Stimulated activated CD8-positive, alpha-beta memory T cell treated with anti-CD3 and anti-CD28 coated beads, Interleukin-7, amount 100 ng/mL, for 1 hour (primary cell): ENCODE measurements at places on chromosomes 6 and 20.

GRCh38 chr6:96212066-96212465, 196.3 kb downstream of the FUT9 start:
- no peak for DNase-seq

DNA sequence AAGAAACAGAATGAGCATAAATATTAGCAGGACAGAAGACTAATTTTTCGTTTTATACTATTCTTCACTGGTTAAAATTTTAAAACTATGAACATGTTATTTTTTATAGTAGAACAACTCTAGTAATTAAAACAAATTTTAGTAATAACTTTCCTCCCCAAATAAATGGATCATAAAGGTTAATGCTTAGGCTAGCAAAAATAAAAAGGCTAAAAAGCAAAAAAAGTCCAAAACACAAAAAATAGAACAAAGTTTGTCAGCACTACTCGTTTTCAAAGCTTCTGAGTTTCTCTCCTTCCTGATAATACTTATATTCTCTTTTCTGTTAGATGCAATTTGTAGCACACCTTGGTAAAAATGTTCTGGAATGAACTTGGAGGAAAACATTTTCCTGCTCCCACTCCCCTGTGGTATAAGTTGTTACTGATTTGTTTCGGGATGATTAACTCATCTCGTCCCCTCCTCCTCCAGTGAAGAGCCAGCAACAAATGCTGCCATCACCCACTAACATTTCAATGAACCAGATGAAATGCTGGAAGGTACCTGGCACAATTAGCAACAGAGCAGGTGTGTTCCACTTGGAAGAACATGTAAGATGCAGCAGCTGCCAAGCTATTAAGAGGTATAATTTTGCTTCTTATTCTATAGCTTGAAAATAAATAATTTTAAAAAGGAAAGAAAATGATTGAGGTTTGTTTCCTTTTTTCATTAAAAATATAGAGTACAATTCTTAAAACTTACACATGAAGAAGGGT, 130.5 kb downstream of the MYB start:
- no peak for DNase-seq

DNA sequence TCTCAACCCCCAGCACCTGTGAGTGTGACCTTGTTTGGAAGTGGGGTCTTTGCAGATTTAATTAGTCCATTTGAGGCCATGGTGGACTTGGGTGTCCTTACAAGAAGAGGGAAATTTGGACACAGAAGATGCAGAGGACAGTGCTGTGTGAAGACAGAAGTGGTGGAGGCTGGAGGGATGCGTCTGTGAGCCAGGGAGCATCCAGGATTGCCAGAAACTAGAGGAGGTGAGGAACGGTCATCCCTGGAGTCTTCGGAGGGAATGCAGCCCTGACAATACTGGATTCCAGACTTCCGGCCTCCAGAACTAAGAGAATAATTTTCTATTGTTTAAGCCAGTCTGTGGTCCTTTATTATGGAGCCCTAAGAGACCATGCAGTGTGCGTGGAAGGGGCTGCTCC, 22.9 kb upstream of the NPBWR2 start:
- DNase-seq = no peak

DNA sequence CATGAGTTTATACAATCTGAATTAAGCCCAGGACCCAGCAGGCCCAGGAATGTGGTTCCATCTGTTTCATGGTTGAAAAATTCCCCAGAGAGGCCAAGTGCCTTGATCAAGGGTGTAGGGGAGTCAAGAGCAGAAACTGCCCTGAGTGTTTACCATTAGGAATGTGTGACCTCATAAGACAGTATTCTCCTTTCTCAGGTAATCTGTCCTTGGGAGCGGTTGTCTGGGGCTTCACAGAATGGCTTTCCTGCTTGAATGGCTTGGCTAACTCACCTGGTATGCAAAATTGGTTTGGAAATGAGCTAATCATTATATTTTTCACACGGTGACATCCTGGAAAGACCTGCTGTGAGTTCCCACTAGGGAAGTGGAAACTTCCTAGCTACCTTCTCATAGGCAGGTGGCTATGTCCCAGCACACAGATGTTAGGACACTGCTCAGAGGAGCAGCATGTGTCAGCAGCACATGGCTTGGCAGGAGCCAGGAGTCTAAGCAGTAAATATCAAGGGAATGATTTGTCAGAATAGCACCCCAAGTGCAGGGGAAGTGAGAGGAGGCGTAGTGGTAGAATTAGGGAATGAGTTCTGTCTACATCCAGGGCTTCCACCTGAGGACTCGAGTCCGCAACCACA, 17.7 kb downstream of the CLIC5 start:
- DNase-seq = no peak

DNA sequence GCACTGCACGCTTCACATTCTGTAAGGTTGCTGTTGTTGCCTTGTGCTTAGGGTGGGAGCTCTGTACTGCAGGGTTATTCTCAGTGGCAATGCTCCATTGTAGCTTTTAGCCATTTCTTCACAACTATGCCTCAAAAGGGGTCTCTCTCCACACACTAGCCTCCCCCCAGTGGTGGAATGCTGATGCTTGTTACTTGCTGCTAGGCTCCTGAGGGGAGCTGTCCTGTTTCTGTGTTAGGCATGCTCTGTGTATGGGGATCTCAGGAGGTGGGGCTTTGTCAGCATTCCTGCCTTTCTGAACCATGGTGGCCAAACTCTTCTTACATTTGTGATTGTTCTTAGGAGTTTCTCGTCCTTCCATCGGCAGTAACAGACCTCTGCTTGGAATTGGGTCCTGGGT, 18.8 kb downstream of the TMEM170B start:
- DNase-seq = no peak

DNA sequence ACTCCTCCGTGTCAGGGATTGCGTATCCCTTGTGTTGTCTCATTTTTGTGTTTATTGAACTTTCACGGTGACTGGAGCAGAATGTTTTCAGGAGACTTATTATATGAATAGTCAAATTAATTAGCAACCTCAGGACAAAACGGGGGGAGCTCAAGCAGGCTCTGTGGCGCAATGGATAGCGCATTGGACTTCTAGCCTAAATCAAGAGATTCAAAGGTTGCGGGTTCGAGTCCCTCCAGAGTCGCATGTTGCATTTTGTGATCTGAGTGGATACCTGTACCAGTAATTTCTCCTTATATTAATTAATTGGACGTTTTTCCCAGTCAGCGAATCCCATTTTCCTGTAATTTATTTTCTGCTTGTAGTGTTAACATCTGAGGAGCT, 89.1 kb upstream of the ZNF184 start:
- DNase-seq = no peak
